ENCODE measurements at places on chromosomes 4 and X.

- DNase-seq, result no peak
These were observed 281.4 kb downstream of the ZIC3 start for GRCh38 chrX:137847376-137847775.

GRCh38 chr4:99648321-99648720, 9.3 kb downstream of the C4orf54 start:
- no peak for DNase-seq

DNA sequence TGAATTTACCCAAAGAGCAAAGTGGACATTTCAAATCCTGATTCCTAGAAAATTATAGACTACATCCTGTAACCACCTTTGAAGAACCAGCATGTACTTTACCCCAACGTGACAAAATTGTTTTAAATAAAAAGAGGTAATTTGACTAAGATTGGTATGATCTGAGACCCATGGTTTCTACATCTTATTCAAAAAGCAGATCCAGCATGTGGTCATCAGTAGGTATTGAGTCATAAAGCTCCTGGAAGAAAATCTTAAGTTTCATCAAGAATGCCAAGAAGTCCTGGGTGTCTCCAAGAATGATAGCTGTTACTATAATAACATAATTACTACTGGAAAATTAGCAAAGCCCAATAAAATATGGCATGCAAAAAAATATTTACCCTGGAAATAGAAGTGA, 61.8 kb downstream of the NFKB1 start:
- DNase-seq, result peak; percentile 48

DNA sequence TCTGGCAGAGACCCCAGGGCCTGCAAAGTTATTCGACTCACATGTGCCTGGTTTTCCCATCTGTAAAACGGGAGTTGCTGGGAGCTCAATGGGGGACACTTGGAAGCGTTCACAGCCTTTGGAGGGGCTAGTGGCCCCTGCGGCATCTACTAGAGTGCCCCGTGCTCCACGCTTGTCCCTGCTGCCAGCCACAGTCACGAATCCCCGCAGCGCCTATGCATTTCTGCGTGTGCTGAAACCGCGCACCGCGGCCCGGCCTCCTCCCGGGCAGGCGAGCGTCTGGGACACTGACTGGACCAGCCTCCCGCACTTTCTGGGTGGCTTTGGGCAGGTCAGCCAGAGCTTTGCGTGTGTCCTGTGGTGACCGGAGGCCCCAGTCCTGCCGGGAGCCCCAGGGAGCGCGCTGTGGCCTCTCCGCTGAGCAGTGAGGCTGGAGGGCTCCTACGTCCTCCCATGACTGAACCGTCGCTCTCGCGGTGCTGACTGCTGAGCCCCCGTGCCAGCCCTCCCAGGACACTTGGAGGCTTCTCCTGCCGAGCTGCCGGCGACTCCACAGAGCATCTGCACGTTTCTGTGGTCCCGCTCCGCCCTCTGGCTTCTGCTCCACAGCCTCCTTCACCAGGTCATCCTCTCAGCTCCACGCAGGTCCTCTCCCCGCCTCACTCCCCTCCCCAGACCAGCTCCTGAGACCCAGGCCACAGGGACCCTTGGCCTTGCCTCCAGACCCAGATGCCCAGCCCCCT, 36.3 kb downstream of the PIGG start:
- no peak for DNase-seq

GRCh38 chr4:168699224-168699878, 202.5 kb downstream of the PALLD start:
- DNase-seq, result no peak

GRCh38 chr4:16075061-16075460, 8.8 kb downstream of the PROM1 start:
- DNase-seq, result no peak

GRCh38 chrX:83416273-83416672, 91.8 kb upstream of the POU3F4 start:
- peak; percentile 6 for DNase-seq

- no peak for DNase-seq
These were observed 12.8 kb upstream of the NAT8L start for GRCh38 chr4:2046031-2046961.

- DNase-seq, result no peak
These were observed 23.2 kb upstream of the AMELX start for GRCh38 chrX:11269996-11270395.

DNA sequence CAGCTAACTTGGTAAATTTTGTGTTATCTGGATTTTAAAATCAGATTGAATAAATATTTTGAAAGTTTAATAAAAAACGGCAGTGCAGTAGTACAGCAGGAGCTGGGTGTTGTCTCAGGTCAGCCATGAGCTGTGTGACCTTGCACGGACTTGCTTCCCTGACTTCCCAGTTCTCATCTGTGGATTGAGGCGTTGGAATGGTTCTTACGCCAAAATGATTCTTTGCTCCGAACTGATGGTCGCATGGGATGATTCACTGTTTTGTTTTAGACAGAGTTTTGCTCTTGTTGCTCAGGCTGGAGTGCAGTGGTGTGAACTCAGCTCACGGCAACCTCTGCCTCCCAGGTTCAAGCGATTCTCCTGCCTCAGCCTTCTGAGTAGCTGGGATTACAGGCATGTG, 45.0 kb downstream of the RGS12 start:
- no peak for DNase-seq

DNA sequence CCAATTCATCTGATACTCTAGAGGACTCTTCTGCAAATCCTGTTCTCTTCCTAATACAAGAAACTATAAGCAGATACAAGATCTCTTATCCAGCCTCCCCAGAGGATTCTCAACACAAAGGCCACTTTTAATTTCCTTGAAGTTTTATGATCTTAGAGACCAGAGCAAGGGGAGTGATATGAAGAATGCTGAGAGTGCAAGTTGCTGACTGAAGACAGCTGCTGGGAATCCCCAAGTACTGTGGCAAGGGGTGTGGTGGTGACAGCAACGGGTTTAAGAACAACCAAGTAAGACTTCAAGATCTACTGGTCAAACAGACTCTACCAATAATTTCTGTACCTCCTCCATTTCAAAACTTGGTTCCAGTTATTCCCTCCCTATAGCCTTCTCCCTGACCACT, 7.0 kb downstream of the AMMECR1 start:
- peak; percentile 55 for DNase-seq

GRCh38 chr4:98203332-98204235, 57.6 kb upstream of the RAP1GDS1 start:
- DNase-seq, result no peak

DNA sequence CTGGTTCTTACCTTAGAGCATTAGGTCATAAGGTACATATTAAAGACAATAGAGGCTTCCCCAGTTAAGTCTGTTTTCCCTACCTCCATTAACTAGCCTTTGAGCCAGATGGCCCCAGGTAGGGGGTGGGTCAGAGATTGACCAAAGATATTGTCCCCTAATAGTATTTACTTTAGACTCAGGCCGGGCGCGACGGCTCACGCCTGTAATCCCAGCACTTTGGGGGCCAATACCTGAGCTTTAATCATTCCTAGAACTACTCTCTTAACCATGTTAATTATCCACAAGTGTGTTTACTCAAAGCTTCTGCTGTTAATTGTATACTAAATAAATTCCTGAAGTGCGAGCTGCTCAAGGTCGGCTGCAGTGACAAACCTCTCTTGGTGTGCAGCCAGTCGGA, 28.0 kb upstream of the AMBN start:
- no peak for DNase-seq

GRCh38 chr4:112704991-112705845, 68.3 kb downstream of the LARP7 start:
- no peak for DNase-seq

DNA sequence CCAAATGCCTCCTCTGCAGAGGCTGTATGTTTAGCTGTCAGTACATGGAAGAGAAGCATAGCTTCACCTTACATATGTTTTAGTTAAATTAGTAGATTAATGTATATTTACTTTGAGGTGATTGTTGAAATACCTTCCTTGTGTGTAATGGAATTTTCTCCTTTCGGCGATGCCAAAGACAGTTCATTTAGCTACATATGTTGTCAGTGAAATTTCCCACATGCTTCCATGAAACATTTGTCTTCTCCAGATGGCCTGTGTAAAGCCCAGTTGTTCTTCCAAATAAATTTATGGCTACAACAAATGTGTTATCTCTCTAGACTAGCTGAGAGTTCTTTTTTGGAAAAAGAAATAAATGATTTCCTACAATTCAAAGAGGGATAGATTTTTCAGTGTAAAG, 95.2 kb downstream of the GPAT3 start:
- no peak for DNase-seq

DNA sequence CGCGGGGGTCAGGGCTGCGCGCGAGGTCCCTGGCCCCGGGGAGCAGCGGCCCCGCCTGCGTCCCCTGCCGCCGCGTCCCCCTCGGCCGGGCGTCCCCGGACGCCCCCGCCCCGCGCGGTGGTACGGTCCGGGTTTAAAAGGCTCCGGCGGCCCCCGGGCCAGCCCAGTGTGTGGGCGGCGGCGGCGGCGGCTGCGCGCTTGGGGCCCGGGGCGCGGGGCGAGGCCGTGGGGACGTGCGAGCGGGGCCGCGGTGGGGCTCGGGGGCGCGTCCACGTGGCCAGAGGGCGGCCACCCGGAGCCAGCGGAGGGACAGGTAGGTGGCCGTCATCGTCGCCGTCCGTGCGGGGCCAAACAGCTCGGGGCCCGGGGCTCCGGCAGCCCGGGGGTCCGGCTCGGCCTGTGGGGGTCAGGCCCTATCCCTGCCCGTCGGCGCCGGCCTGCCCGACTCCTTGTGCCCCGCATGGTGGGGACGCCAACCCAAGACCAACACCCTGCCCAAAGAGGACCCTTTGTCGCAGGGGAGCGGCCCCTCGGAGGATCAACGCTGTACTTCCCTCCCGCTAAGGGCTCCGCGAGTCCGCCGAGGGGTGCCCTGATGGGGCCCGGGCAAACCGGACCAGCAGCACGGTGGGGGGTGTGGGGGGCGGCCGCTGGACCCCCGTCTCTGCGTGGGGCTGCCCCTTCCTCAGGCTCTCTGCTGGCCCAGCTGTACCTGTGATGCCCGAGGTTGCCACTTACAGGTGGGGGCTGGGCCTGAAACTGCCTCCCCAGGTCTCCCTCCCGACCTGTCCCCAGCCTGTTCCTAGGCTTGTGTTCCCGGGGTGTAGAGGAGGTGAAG, at the start of gene PLXNA3:
PLXNA3 (plus strand) TSS at position 166 of the 838 bp plus-strand sequence. CDS start 1,903 bp downstream, outside the sequence.
- peak; percentile 57 for DNase-seq

- no peak for DNase-seq
These were observed 286.3 kb downstream of the ANK2 start for GRCh38 chr4:113335746-113336145.

GRCh38 chr4:36601864-36602495, 320.6 kb downstream of the DTHD1 start:
- no peak for DNase-seq

- peak; percentile 8 for DNase-seq
These were observed 414.9 kb downstream of the CENPC start for GRCh38 chr4:67130411-67130810.

DNA sequence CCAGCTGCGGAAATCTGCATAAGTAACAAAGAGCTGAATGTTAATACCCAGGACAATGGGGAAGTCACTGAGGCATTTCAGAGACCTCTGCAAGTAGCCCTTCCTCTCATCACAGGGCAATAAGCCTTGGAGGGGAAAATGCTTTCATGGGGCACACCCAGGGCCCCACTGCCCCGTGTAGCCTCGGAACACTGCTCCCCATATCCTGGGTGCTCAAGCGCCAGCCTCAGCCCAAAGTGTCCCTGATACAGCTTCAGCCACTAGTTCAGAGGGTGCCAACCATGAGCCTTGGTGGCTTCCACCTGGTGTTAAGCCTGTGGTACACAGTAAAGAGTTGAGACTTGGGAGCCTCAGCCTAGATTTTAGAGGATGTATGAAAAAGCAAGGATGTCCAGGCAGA, 402.8 kb upstream of the CXorf51A start:
- no peak for DNase-seq

- no peak for DNase-seq
These were observed 458.6 kb upstream of the NWD2 start for GRCh38 chr4:36785973-36786372.

GRCh38 chr4:2259036-2259540, 2.8 kb downstream of the MXD4 start:
- no peak for DNase-seq

GRCh38 chr4:172892300-172892699, 276.3 kb upstream of the GALNT7 start:
- DNase-seq, result peak; percentile 5

DNA sequence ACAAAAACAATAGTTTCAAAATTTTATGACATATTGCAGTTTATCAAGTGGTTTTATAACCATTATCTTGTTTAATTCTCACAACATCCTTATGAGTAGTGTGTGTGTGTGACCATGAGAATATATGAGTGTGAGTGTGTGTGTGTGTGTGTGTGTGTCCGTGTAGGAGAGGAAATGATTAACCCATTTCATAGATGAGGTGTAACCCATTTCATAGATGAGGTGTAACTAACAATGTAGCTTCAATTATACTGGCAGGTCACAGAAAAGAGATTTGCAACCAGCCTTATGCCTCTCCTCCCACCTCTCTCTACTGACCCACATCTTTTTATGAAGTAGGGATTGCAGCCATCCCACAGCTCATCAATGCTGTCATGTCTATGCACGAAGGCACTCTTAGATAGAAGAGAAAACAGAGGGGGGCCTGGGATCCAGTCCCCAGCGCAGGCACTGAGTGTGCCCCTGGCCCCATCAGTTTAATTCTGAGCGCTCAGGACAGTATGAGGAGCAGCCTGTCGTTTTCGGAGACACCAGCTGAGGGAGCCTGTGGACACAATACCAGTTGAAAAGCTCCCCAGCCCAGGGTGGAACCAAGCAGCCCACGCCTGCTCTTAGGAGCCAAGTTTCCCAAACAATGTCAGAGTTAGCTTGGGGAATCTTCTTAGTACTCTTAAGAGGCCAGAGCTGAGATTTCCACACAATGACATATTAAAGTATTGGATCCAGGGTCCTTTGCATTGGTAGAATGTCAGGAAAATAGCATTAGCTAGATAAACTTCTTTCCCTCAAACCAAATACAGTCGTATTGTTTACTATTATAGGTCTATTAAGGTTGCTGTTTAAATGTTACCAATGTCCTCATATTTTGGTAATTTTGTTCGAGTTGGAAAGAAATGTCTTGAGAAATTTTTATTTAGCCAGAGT, 88.6 kb downstream of the PALLD start:
- DNase-seq, result peak; percentile 31

DNA sequence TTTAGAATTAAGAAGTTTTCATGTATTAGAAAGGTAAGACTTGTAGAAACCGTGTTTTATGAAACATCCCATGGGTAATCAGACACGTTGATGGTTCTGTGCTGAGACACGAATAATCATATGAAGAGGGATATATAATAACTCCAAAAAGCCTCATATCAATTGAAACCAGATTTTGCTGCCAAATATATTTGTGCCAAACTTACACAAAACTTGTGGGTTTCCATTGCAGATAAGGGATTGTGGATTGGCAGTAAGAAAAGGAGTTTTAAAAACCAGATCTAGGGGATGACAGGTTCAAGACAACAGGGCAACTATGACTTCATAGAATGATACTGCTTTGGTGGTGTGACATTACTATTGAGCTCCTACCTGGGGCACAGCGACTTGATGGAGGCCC, 616.1 kb downstream of the BCOR start:
- DNase-seq, result no peak

GRCh38 chrX:125298871-125299270, 20.8 kb upstream of the TEX13C start:
- DNase-seq, result no peak

GRCh38 chr4:127580891-127581290, 51.9 kb upstream of the INTU start:
- no peak for DNase-seq

Data from activated CD4-positive, alpha-beta T cell treated with anti-CD3 and anti-CD28 coated beads, Interleukin-10, Interleukin-2, amounts not matched to agents 100 ng/mL and 50 ng/mL, durations not matched to agents 16 hours and 8 hours (primary cell).